ENCODE measurements at places on chromosomes 2 and 18.

GRCh38 chr2:105641389-105641811 lies 103.3 kb upstream of the NCK2 start:
- no peak overlapping the region for H3K27ac ChIP-seq
- DNase-seq = no peak
- H3K27me3 ChIP-seq = no peaks in the 10 kb centered on the region
- H3K36me3 ChIP-seq = no peaks in the 10 kb centered on the region

DNA sequence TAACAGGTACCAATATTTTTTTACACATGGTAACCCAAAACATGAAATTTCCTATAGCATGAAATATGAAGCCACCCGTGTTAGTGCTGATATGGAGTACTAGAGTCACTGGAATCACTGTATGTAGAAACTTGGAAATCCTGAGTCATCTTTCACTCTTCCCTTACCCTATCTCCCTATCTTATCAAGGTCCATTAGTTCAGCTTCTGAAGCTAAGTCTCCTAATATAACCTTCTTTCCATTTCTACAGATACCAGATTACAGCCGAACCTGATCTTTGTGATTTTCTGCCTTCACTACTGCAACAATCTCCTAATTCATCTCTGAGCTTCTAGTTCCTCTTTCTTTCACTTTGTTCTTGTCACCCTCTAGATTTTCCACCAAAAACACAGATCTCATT lies 59.0 kb downstream of the SEPTIN10 start:
- H3K27ac ChIP-seq = no peak overlapping the region
- DNase-seq = no peak
- no peaks in the 10 kb centered on the region for H3K27me3 ChIP-seq
- no peaks in the 10 kb centered on the region for H3K4me1 ChIP-seq

DNA sequence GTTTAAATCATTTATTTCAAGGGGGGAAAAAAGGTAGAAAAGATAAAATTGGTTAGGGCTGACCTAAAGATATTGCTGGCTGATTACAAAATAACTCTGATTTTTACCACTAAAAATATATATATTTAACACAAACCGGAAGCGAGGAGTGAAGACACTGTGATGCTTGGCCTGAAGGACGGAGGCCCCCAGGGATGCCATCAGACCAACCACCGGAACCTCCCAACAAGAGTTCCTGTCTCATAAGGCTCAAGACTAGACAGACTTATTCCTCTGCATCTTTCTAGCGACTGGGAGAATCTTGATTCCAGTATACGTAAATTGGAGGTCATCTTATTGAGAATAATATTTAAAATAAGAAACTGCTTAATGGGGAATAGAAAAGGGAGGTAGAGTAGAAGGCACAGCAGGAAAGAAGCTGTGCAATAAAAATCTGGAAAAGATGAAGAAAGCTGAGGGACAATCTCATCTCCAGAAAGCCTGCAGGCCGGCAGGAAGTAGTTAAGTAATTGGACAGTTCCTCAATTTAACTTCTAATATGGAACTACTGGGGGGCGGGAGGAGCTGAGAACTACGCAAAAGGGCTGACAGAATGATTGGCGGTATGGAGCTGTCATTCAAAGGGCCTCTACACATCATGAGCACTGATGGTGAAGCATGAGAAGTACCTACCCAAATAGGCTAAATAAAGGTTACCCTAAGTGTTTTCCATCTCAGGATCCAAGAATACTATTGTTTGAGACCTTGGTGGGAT lies 91.1 kb downstream of the DTNB start:
- H3K27ac ChIP-seq = no peak overlapping the region
- H3K36me3 ChIP-seq = no peaks in the 10 kb centered on the region
- no peaks in the 10 kb centered on the region for H3K4me1 ChIP-seq

DNA sequence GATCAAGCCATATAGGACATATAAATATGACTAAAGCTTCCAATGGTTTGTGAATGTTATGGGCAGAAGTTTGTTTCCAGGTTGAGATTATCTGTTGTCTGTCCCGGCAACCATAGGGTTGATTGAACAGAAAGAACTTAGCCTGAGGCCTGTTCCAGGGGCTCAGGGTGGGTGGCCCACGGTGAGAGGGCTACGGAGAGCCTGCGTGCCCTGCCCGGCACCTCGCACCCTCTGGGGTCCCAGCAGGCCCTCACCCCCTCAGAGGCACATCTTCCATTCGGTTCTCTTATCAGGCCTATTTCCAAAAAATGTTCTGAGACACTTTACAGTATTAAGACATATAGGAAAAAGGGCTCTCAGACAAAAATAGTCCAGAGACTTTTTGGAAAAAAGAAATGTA lies 40.4 kb upstream of the LDLRAD4 start:
- no peaks in the 10 kb centered on the region for H3K36me3 ChIP-seq
- H3K27ac ChIP-seq = no peak overlapping the region
- DNase-seq = no peak
- H3K4me1 ChIP-seq = no peaks in the 10 kb centered on the region
- H3K27me3 ChIP-seq = no peaks in the 10 kb centered on the region

- H3K36me3 ChIP-seq = no peaks in the 10 kb centered on the region
- DNase-seq = no peak
- H3K4me1 ChIP-seq = no peaks in the 10 kb centered on the region
- no peak overlapping the region for H3K4me3 ChIP-seq
Measured at GRCh38 chr18:48336332-48336731, 72.9 kb downstream of the ZBTB7C start.

DNA sequence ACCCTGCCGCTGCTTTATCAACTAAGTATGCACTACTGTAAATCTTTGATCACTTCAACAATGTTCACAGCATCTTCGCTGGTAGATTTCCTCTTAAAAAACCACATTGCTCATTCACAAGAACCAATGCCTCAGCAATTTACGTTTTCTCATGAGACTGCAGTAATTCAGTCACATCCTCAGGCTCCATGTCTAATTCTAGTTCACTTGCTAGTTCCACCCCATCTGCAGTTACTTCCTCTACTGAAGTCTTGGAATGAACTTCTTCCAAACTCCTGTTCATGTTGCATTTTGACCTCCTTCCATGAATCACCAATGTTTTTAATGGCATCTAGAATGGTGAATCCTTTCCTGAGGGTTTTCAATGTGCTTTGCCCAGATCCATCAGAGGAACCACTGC lies 35.8 kb downstream of the PRELID3A start:
- no peaks in the 10 kb centered on the region for H3K4me1 ChIP-seq
- no peak overlapping the region for H3K4me3 ChIP-seq
- H3K36me3 ChIP-seq = no peaks in the 10 kb centered on the region
- H3K27ac ChIP-seq = no peak overlapping the region
- no peaks in the 10 kb centered on the region for H3K27me3 ChIP-seq

GRCh38 chr2:190838492-190838910 lies 42.1 kb upstream of the GLS start:
- H3K36me3 ChIP-seq = no peaks in the 10 kb centered on the region
- no peak overlapping the region for H3K4me3 ChIP-seq
- no peak for DNase-seq
- H3K27ac ChIP-seq = no peak overlapping the region
- no peaks in the 10 kb centered on the region for H3K27me3 ChIP-seq

DNA sequence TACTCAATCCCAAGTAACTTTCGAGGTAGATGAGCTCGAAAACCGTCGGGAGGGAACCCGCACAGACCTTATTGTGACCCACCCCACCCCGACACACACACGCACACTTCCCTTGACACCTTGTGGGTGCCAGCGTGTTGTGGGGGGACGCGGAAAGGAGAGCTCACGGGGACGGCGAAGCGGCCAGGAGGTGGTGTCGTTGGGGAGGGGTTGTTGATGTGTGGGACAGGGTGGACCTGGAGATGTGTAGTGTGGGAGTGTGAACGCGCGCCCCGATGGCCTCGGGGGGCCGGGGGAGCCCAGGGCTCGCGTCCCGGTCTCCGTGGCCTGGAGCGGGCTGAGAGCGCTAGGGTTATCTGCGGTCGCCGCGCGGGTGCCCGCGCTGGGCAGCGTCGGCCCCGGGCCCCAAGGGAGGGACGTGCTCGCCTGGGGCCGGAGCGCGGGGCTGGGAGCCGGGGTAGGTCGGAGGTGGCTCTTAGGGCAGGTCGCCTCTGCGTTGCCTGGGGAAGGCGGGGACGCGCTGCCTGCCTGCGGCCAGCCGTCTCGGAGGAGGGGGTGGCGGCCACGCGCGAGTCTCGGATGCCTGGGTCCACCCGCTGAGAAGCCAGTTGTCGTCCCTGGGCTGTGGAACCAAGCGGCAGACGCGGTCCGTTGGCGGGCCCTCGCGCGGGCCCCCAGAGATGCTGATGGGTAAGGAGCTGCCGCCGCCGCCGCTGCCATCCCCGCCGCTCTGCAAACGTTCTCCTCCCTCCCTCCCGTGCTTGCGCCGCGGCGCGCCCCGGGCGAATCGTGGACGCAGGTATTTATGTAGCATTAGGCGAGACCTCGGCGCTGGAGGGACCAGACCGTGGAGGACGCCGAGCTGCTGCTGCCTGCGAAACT lies 1.6 kb downstream of the KLHL29 start:
- H3K27me3 ChIP-seq = peaks cover 50% of the 10 kb centered on the region
- DNase-seq = no peak
- peak overlapping the region; percentile 43 for H3K4me3 ChIP-seq
- H3K4me1 ChIP-seq = no peaks in the 10 kb centered on the region
- no peaks in the 10 kb centered on the region for H3K36me3 ChIP-seq

GRCh38 chr18:13545514-13545913 lies 180.8 kb downstream of the FAM210A start:
- H3K36me3 ChIP-seq = no peaks in the 10 kb centered on the region
- DNase-seq = no peak
- no peak overlapping the region for H3K27ac ChIP-seq
- H3K27me3 ChIP-seq = no peaks in the 10 kb centered on the region
- peaks cover 9% of the 10 kb centered on the region for H3K4me1 ChIP-seq

DNA sequence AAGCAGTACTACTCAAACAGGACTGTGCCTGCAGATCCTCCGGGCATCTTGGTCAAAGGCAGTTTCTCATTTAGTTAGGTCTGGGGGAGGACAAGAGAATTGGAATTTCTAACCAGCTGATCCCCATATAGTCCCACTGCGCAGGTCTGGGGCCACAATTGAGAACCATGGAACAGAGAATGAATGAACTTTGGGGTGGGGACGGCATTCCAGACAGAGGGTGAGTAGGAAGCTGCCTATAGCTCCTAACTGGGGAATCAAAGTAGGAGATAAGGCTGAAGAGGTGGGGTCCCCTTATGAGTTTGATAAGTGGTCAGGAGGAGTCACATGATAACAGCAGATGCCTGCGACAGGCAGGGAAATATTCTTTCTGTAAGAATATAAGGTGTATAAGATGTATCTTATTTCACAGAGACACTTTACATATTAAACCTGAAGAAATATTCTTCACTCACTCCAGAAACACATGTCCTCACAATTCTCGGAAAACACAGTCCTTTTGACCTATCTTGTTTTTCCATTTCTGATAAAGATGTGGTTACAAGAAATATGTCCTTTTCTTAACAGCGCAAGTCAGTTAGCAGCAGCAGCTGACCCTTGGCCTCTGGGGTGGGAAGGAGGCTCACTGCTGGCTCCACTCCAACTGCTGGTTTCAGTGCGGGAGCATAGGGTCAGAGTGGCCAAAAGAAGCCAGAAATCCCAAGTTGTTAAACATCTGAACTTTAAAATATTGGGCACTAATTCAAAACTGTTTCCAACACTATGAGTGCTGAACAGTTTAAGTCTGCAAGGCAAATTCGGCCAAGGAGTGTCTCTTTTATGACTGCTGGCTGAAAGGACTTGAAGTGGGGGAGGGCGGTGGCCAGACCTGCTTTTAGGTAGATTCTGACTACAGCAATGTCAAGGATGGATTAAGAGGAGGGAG lies 12.6 kb upstream of the TMEM214 start:
- no peaks in the 10 kb centered on the region for H3K36me3 ChIP-seq
- H3K27ac ChIP-seq = no peak overlapping the region
- H3K4me1 ChIP-seq = peaks cover 5% of the 10 kb centered on the region
- H3K27me3 ChIP-seq = no peaks in the 10 kb centered on the region

All from MM.1S (cell line).